Endodermal cell (in vitro differentiated cells): ENCODE measurements at places on chromosomes 7 and 10. TPM values are rescaled to one million over a fixed set of nuclear protein-coding genes. Genes with fewer than 3 reads are reported as not detected.

Gene PLA2G12B
- 0.75 to 1.0 TPM (median 0.93 TPM) in 3 replicates for total RNA-seq

DNA sequence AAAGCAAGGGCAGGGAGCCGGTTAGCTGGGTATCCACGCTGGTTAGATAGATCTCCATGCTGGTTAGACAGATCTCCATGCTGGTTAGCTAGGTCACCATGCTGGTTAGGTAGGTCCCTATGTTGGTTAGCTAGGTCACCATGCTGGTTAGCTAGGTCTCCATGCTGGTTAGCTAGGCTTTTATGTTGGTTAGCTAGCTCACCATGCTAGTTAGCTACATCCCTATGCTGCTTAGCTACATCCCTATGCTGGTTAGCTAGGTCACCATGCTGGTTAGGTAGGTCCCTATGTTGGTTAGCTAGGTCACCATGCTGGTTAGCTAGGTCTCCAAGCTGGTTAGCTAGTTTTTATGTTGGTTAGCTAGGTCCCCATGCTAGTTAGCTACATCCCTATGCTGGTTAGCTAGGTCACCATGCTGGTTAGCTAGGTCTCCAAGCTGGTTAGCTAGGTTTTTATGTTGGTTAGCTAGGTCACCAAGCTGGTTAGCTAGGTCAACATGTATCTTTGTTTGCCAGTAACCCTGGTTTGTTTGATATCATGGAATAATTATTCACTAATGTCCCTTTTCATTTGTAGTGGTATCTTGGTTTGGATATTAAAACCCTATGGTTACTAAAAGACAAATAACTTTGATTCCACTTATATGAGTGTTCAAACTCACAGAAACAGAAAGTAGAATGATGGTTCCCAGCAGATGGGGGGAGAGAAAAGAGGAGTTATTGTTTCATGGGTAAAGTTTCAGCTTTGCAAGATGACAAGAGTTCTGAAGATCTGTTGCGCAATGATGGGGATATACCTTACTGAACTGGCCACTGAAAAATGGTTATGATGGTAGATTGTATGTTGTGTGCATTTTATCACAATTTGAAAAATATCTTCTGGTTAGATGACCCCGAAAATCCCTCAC lies 136.2 kb downstream of the PRPF18 start:
- no peak for DNase-seq
- no peaks in the 10 kb centered on the region for H3K27me3 ChIP-seq
- no peak overlapping the region for H3K27ac ChIP-seq
- H3K4me3 ChIP-seq: no peak overlapping the region
- no peaks in the 10 kb centered on the region for H3K4me1 ChIP-seq

Gene OPN1SW
- 0.45 TPM in 1 of 3 replicates, not detected in the others for total RNA-seq

- no peak overlapping the region for H3K4me3 ChIP-seq
- no peak for DNase-seq
- H3K27me3 ChIP-seq: no peaks in the 10 kb centered on the region
- no peaks in the 10 kb centered on the region for H3K4me1 ChIP-seq
- H3K27ac ChIP-seq: no peak overlapping the region
These were observed 5.7 kb upstream of the EEPD1 start for GRCh38 chr7:36147361-36147760.

DNA sequence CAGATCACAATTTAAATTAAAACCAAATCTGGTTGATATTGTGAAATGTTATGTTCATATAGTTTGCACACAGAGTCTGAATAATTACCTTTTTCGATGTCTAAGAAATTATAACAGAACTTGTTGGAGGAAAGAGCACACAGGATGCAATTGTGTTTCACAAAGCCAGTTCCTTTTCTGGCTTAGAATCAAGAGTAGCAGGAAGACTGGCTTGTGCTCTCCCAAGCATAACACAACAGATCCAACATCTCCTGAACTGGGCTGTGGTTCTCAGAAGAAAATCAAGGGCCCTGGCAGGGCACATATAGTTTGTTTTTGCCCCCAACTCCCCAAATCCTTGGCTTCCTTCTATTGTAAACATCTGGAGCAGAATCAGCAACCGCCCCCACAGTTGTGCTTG lies 62.7 kb downstream of the LRRC4 start:
- H3K4me1 ChIP-seq: no peaks in the 10 kb centered on the region
- no peak overlapping the region for H3K4me3 ChIP-seq
- DNase-seq: no peak
- H3K27me3 ChIP-seq: no peaks in the 10 kb centered on the region

GRCh38 chr7:82087099-82087498 lies 317.3 kb upstream of the HGF start:
- no peaks in the 10 kb centered on the region for H3K27me3 ChIP-seq
- H3K36me3 ChIP-seq: peaks cover 4% of the 10 kb centered on the region
- H3K27ac ChIP-seq: no peak overlapping the region

Gene IQUB
- total RNA-seq: 1.5 to 2.1 TPM (median 1.6 TPM) in 3 replicates

Gene OR2A5
- not detected in 2 replicates for total RNA-seq

DNA sequence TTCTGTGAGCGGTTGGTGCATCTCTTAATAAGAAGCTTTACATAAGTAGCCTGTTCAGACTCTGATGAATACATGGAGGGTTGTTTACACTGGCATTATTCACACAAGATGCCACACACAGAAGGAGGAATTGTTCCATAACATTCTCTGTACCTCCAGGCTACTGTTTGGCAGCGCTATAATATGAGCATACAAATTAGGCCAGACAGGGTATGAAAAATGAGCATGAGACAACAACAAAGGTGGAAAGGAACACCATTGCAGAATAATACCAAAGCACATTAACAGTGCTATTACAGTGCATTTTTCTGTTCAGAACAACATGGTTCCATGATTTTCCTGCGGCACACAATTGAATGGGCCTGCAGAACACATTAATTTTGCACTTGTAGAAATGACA lies 417.2 kb upstream of the C7orf33 start:
- H3K36me3 ChIP-seq: no peaks in the 10 kb centered on the region
- DNase-seq: no peak
- no peaks in the 10 kb centered on the region for H3K4me1 ChIP-seq
- H3K27me3 ChIP-seq: no peaks in the 10 kb centered on the region

Gene MEOX2
- not detected in 2 replicates for total RNA-seq

- no peak overlapping the region for H3K4me3 ChIP-seq
- no peak for DNase-seq
- no peaks in the 10 kb centered on the region for H3K36me3 ChIP-seq
- no peak overlapping the region for H3K27ac ChIP-seq
These were observed 3.4 kb downstream of the PRKAG2 start for GRCh38 chr7:151873402-151873965.

Gene LLCFC1
- not detected in 3 replicates for total RNA-seq

GRCh38 chr10:130805635-130806030 lies 505.9 kb downstream of the TCERG1L start:
- DNase-seq: peak; percentile 25
- no peaks in the 10 kb centered on the region for H3K36me3 ChIP-seq
- no peak overlapping the region for H3K27ac ChIP-seq
- no peaks in the 10 kb centered on the region for H3K4me1 ChIP-seq

DNA sequence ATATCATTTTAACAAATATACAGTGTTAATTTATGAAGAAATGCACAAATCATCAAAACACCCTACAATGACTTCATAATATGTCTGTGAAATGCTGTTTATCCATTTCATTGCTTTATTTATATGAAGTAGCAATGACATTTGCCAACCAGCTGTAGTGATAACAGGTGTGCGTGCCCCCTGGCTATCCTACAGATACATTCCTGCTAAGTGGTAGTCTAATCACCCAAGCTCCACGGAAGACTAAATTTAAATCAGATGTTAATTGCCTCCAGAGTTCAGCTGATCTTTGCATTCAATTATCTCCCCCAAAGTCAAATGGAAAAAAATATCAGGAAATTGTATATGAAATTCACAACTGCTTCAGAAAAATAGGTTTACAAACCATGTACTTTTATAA lies 1164.2 kb upstream of the LRRN3 start:
- DNase-seq: no peak
- H3K27me3 ChIP-seq: no peaks in the 10 kb centered on the region
- no peak overlapping the region for H3K4me3 ChIP-seq
- H3K4me1 ChIP-seq: no peaks in the 10 kb centered on the region

DNA sequence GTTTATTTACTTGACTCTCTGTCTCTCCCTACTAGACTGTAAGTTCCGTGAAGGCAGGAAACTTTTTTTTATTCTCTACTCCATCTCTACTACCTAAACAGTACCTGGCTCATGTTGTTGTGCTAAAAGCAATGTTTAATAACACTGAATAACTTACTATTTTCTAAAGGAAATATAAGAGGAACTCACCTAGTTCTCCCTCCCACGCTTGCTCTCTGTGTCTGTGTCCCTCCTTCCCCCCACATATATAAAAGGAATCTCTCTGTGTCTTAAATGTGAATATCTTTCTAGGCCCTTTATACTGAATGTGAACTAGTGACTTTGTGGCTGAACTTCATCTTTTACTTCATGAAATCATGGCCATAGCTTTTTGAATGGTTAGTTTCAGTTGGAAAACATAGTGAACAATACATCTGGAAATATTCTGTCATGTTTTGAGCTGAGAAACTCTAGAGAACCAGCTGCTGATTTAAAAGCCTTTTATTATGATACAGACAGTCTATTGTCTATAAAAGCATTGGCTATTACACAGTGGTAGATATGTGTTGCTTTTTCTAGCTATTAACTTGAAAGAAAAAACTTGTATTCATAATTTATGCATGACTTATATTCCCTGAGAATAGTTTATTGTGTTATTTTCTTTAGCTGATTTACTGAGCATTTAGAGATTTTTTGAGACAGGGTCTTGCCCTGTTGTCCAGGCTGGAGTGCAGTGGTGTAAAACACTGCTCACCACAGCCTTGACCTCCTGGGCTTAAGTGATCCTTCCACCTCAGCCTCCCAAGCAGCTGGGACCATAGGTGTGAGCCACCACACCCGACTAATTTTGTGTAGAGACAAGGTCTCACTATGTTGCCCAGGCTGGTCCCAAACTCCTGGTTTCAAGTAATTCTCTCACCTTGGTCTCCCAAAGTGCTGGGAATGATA lies 42.5 kb downstream of the VCL start:
- H3K27ac ChIP-seq: no peak overlapping the region
- no peaks in the 10 kb centered on the region for H3K4me1 ChIP-seq
- H3K36me3 ChIP-seq: peaks cover 85% of the 10 kb centered on the region
- DNase-seq: no peak
- H3K4me3 ChIP-seq: no peak overlapping the region
- H3K27me3 ChIP-seq: no peaks in the 10 kb centered on the region

DNA sequence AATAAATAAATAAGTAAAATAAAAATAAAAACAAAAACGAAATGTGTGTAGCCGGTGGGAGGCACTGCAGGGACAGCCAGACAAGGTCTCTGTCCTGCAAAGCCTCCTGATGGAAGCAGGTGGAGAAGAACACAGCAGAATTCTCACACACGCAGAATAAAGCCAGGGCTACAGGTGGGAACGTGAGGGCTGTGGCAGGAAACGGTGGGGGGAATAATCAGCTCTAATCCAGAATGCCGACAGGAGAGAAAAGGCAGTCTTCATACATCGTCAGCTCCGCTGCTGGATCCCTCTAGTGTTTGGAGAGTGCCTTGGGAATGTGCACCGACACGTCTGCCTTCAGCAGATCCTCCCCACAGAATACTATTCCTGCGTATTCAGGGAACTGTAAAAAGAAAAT lies 6.8 kb upstream of the SNX8 start:
- no peak overlapping the region for H3K4me3 ChIP-seq
- H3K27ac ChIP-seq: no peak overlapping the region
- DNase-seq: peak; percentile 73
- H3K36me3 ChIP-seq: no peaks in the 10 kb centered on the region

Gene ENKUR
- 0.28 TPM in 1 of 3 replicates, not detected in the others for total RNA-seq

Gene ZNF365
- 0.07 and 0.31 TPM in 2 replicates for total RNA-seq

Gene SFXN2
- 18.8 to 30.5 TPM (median 29.1 TPM) in 3 replicates for total RNA-seq

DNA sequence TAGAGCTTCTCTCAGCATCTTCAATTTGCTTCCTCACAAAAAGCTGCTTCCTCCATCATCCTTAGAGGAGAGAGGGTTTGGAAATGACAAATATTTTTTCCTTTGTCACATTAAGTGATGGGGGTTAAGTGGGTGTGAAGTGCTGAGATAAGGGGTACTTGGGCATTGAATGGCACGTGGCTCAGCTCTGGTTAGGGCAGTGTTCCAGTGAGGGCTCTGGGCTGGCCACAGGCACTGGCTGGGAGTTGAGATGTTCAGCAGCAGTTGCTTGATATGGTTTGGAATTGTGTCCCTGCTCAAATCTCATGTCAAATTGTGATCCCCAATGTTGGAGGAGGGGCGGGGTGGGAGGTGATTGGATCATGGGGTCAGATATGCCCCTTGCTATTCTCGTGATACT lies 33.7 kb upstream of the CHCHD3 start:
- H3K4me1 ChIP-seq: peaks cover 5% of the 10 kb centered on the region
- no peaks in the 10 kb centered on the region for H3K27me3 ChIP-seq
- no peaks in the 10 kb centered on the region for H3K36me3 ChIP-seq
- no peak overlapping the region for H3K4me3 ChIP-seq
- no peak overlapping the region for H3K27ac ChIP-seq
- DNase-seq: peak; percentile 70

DNA sequence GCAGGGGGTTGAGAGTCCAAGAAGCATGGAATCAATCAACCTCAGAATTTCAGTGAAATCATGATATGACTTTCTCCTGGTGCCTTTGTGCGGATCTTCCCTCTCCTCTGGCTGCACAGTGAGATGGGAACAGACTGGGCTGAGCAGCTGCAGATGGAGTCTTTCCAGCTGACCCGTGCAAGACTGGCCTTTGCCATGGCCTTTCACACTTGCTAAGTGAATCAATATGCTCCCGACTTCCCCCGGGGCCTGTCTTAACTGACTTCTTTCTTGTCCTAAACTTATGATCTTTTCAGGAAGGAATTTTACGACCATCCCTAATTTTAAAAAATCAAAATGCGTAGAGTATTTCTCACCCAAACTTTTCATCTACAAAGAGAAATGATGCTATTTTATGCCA lies 469.9 kb downstream of the GALNT17 start:
- DNase-seq: no peak
- no peaks in the 10 kb centered on the region for H3K4me1 ChIP-seq
- H3K36me3 ChIP-seq: peaks cover 40% of the 10 kb centered on the region
- H3K27me3 ChIP-seq: no peaks in the 10 kb centered on the region
- H3K27ac ChIP-seq: peak overlapping the region; percentile 61

DNA sequence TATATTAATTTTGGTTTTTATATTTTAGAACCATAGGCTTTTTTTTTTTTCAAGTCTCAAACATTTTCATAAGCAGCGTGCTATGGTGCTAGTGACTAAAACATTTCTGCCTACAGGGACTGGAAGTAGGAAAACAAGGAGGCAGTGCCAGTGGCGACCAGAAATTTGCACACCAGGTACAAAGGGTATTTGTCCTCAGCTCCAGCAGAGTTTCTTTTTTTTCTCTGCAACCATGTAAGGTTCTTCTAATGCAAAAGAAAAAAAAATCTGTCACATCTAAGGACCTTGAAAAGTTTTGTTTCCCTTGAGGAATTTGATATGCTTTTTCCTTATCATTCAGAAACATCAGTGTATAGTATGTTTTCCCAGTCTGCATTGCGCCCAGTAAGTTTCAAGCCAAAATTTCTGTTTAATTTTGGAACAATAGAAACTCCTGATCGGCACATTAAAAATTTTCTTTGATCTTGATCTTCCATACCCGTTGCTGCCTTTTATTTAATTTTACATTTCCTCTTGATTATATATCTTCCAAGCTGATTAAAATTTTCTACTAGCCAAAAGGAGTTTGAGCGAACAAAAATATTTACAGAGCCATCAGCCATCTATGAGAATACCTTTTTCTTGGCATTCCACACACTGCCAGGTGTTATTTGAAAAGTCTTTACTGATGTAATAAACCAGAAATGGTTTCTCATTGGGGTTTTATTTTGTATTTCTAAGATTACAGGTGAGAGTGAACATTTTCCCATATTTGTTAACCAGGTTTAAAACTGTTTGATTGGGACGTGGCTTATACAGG lies 956 bp upstream of the KLHDC10 start:
- no peaks in the 10 kb centered on the region for H3K4me1 ChIP-seq
- peak overlapping the region; percentile 94 for H3K4me3 ChIP-seq
- no peaks in the 10 kb centered on the region for H3K36me3 ChIP-seq
- H3K27ac ChIP-seq: peak overlapping the region; percentile 73

- peaks cover 8% of the 10 kb centered on the region for H3K4me1 ChIP-seq
- H3K36me3 ChIP-seq: no peaks in the 10 kb centered on the region
- H3K4me3 ChIP-seq: no peak overlapping the region
- H3K27me3 ChIP-seq: no peaks in the 10 kb centered on the region
- no peak for DNase-seq
These were observed 24.5 kb upstream of the GOLGA7B start for GRCh38 chr10:97825020-97825760.
